Substantia nigra (tissue), 51 donors: ENCODE measurements at places on chromosomes 2 and 18.

DNA sequence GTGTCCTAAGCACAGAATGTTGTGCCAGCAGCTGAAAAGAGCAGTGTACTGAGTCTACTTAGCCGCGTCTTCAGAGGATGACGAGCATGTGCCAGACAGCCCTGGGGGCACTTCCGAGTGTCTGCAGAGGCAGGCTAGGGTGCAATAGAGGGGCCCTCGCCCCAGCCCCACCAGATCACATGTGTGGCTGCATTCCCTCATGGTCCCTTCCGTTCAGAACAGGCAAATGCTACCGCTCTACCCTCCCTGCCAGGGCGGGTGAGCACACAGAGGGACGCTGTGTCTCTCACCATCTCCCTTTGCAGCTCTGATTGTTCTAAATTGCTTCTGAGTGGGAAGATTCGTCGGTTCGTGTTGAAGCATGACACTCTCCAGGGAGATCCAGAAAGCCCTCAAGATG, 212.2 kb upstream of the RAB12 start:
- no peak for DNase-seq

DNA sequence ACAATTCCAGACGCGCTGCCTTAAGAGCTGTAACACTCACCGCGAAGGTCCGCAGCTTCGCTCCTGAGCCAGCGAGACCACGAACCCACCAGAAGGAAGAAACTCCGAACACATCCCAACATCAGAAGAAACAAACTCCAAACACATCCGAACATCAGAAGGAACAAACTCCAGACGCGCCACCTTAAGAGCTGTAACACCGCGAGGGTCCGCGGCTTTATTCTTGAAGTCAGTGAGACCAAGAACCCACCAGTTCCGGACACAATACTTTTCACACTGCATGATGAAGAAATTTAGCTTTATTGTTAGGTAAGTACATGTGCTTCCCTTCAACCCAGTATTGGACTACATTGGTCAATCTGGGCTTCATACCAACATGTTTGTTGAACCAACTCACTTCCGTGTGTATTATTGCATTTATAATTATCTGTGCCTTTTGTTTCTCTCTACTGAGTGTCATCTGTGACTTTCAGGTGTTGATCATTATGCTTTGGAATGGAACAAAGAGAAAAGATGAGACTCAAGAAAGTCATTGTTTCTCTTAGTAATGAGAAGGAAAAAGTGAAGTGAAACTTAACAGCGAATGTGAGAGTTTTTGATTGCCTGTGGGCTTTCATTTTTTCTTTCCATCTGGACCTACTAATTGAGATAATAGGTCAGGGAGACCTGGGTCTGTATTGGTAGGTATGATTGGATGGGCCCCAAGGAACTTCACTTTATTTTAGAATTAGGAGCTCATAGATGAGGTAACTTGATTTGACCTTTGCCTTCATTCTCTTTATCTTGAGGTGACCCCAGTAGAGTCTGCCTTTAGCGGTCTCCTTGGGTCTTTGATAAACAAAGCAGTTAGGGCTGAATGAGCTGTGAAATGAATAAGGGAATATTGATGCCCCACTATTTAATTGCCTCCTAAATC, 76.1 kb upstream of the CAVIN2 start:
- DNase-seq: no peak

- DNase-seq: no peak
Observed at GRCh38 chr18:77448046-77448445, 198.4 kb downstream of the GALR1 start.

DNA sequence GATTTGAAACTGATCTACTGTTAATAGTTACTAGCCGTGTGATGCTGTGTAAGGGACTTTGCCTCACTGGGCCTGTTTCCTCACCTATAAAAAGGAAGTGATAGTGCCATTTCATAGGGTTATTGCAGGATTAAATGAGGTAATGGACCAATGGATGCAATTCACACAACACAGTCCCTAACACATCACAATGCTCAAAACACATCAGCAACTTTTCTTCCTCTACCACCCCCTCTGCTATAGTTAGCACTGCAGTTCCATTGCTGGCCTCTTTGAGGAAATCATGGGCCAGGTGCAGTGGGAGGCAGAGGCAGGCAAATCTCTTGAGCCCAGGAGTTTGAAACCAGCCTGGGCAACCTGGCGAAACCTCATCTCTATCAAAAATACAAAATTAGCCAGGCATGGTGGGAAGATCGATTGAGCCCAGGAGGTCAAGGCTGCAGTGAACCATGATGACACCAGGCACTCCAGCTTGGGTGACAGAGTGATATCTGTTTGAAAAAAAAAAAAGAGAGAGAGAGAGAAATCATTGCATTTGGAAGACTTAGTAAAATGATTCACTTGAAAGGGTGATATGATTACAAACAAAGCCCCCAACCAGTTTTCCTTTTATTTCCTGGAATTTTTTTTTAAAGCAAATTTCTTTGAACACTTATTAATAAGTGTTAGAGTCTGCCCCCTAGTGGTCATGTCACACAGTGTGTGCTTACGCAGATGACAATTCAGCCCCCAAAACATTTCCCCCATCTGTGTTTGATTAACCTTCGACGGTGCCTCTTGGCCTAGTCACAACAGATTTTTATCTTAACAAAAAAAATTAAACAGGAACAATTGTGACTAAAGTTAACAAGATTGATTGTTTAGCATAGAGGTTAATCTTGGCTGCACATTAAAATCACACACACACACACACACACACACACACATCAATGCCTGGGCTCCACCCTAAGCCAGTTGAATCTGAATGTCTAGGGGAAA, 88.6 kb upstream of the BCL11A start:
- no peak for DNase-seq

DNA sequence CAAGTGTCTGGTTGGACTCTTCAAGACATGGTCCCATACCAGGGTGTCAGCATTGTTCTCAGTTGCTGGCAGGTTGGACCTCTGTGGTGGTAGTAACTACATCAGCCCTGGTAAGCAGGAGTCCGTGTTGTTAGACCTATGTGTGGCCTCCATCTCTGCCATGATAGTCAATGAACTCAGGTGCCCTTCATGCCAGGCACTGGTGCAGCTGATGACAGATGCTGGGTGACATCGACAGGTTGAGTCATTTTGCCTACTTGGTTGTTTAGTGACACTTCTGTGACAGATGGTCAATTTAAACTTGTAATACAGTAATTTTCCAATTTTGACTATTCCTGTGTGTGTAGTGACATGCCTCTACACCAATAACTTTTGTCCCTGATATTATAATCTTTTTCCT, 189.7 kb downstream of the SP3 start:
- DNase-seq: no peak

DNA sequence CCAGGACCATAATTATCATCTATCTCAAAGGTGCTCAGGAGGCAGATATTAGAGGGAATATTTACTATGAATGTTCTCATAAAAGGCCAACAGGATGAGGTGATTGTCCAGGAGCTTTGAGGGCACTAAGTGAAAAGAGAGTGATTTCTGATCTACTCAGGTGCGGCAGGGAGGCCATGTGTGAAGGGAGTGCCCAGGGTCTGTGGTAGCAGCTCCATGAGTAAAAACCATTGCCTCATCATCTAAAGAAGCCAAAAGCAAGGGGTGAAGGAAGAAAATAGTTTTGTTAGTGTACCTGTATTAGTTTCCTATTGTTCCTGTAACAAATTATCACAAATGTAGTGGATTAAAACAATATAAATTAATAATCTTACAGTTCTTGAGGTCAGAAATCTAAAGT, 22.5 kb downstream of the RND3 start:
- DNase-seq: no peak

GRCh38 chr2:46308081-46308480, 10.9 kb downstream of the EPAS1 start:
- no peak for DNase-seq
